ENCODE measurements at places on chromosomes 1 and 21.
A peak's percentile ranks its signal among the peaks of the same experiment; 100 is the strongest.

DNA sequence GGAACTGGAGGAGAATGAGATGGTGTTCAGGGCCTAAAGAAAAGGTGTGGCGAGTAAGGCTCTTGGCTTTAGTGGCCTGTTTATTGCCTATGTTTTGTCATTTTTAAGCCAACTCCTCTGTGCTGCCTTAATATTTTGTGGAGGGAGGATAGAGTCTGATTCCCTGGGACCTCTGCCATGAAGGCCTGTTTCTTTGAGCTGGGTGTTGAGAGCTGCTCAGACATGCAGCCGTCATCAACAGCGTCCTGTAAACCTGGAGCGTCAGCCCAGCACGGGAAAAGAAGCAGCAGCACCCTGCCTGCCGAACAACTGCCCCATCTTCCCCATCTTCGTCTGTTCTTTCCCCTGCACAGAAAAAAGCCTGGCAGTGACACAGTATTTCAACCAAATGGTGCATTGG is 27.1 kb upstream of the SNX27 start:
- DNase-seq, result no peak

DNA sequence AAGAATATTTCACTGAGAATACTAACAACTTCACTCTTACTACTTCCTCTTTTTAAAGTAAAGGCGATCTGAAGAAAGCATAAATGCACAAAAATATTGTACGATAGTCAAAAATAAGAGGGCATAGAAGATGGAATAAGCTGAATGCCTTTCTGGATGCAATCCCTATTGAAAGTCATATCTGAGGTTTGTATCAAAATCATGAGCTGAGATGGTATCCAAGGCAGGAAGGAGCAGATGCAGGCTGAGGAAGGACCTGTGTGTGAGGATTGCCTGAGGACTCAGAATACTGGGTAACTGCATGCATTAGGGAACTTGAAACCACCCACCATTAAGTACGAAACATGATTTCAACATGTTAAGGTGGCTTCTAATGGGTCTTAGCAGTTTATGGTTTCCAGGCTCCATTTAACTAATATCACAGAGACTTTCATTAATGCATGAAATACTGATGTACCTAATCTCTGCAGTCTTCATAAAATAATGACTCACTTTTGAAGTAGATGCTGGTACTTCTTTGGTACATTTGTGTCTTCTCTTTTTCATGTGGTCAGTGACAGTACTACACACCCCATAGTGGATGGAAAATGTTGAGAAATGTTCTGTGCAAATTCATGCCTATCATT is 29.6 kb upstream of the RGS1 start:
- DNase-seq, result no peak

- DNase-seq, result no peak
Measured at GRCh38 chr1:94670273-94670672, 128.7 kb upstream of the F3 start.

DNA sequence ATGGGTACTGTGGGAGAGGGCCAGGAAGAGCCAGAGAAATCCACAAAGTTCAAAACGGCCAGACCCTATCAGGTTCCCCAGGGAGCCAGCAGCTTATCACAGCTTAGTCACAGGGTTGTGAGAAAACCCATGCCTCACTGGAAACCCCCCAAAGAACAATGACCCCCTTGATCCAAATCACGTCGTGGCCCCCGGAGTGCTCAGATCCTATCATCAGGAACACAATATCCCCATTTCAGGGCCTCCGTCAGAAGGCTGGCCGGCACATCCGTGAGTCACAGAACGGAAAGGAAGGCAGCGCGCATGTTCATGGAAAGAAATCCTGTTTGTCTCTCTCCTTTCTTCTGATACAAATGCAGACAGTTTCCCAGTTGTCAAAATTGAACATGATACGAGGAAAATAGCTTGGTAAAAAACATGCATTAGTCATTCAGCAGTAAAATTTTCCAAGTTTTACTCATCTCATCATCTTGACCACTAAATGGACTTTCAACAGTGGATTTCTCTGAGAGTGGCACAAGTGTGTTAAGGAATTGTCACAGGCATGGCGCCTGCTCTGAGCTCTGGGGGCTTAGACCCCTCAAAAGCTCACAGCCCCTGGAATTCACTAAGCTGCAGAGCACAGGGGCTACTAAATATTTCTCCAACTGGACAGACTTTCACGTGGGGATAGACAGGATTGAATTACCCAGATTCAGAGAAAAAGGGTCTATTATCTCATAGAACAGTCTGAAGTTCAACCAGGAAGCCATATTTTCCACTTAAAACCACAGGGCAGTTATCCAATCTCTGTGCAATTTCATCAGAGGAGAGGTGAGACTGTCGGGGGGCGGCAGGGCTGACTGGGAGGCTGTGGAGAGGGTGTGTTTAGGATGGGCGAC is 124.8 kb downstream of the RIPK4 start:
- DNase-seq, result no peak

DNA sequence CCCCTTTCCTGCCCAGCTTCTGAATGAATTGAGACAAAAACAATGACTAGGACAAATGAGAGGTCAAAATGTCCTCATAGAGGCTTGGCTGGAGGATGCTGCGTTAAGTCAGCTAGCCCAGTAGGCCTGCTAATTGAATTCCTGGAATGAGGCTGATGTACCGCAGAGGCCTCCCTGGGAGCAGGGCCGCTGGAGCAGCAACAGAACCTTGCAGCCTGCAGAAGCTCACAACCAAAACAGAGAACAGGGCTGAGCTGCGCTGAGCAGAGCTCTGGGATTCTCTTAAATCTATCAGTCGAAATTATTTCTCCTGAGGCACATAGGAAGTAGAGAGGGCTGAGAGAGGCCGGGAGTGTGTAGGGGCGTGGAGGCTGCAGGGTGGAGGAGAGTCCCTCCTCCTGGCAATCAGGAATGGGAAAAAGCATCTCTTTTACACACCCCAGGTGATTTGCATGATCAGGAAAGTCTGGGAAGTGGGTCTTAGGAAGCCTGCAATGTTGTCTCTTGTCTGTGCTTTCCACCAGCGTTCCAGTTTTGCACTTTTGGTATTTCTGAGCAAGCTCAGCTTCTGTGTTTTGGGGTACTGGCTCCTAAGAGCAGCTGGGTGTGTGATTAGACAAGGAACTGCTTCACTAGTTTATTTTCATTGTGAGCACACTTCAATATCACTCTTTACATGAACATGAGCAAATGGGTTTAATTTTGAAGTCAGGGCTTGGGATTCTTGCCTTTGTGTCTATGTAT is 66.5 kb downstream of the RYR2 start:
- no peak for DNase-seq

DNA sequence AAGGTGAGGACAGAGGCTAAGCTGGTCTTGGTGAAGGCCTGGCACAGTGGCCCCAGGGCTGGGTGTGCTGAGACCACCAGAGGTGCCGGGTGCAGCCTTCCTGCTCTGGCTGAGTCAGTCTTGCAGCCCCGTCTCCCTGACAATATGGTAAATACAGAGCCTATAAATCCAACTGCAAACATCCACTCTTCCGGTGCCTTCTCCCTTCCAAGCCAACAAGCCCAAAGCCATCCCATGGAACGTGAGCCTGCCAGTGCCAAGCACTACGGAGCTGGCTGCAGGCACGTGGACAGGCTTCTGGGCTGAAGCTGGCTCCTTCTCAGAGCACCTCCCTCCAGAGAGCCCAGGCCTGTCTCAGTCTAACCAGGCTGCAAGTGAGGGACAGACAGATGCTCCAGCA is 70.0 kb downstream of the TRABD2B start:
- no peak for DNase-seq

DNA sequence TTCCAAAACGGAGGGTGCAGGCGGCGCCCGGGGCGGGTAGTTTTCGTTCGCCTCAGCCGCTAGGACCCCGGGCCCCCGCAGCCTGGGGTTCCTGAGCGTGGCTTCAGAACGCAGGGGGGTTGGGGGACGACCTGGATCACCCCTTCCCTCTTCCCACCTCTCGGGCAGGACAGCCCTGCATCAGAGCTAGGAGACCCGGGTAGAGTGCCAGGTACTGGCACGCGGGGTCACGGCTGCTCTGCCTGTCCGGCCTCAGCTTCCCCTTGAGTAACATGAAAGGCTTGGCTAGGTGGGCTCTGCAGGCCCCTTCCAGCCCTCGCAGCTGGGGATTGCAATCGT is 484 bp downstream of the DFFB start:
- DNase-seq, result no peak

DNA sequence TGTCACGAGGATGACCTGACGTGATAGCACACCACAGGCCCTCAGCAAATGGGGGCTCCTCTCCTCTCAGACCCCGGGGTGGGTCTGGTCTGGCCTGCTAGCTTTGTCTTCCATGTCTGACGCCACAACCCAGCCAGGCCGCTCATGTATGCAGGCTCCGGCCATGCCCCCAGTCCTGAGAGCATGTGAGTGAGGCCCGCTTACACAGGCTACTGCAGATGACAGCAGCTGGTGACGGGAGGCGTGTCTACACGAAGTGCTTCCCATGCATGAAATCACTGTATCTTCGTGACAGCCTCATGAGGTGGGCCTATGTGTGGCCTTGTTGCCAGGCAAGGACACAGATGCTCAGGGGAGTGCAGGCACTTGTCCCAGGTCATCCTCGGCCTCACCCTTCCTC is 16.4 kb downstream of the WNT4 start:
- DNase-seq, result no peak

DNA sequence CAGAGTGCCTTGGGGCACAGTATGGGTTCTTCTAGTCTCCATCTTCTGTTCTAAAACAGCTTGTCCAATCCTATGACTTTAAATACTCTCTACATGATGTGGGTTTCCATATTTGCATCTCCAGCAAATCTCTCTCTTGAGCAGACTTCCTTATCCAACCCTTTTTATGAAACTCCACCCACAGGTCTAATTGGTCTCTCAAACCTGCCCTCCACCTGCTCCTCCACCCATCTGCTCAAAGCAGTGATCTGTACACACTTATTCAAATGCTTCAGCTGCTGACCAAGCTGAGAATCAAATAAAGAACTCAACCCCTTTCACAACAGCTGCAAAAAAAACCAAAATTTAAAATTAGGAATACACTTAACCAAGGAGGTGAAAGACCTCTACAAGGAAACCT is 11.5 kb downstream of the MCOLN2 start:
- DNase-seq, result no peak

DNA sequence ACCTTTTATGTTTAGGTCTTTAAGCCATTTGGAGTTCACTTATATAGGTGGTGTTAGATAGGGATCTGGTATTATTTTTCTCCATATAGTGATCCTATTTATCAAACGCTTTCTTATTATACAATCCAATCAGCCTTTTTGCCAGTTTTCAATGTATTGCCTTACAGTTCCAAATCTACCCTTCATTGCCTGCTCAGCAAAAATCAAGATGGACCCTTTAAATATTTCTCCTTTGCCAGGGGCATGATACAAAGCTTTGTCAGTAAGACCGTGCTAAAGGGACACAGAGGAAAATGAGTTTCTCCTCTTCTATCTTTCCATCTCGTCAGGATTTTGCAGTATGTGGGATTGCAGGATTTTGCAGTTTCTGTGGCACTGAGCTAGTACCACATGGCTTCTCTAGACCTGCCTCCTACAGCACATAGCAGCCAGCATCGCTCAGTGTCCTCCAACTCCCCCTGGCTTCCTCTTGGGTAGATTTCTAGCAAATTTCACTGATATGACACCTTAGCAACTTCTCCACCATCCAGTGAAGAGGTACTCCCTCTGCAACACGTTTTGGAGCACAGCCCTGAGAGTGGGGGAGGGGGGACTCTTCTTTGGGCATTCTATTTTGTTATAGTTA is 22.5 kb upstream of the CAP1 start:
- DNase-seq, result no peak

DNA sequence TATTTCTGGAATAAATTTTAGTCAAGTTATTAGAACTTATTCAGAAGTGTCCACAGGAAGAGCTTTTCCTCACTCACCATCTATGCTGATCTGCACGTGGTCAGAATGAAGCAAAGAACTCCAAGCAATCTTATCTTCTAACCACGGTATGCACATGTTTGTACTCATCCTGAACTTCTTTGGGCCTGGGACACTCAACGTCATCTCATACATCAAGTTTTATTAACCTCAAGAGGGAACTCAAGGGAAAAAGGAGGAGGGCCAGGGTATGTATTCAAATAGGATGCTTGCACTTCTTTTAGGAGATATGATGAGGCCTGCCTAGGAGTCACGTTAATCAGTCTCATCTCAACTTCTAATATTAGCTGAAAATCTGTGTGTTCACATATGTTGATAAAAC is 142.5 kb downstream of the C1orf94 start:
- no peak for DNase-seq

DNA sequence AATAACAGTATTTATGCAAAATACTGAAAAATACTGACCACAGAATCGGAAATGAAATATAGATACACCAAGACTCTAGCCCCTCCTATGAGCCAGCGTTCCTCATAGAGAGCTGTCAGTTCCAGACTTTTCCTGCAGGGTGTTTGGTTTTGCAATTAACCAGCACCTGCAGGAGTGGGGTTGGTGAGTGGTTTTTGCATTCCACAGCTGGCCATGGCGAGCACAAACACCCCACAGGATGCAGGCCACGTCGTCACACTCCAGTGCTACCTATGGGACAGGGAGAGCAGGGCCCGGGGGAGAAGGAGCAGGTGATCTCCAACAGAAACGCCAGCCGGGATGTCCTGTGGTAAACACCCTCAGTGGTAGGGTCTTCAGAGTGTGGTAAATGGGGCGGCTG is 94.1 kb downstream of the ERG start:
- DNase-seq, result no peak

DNA sequence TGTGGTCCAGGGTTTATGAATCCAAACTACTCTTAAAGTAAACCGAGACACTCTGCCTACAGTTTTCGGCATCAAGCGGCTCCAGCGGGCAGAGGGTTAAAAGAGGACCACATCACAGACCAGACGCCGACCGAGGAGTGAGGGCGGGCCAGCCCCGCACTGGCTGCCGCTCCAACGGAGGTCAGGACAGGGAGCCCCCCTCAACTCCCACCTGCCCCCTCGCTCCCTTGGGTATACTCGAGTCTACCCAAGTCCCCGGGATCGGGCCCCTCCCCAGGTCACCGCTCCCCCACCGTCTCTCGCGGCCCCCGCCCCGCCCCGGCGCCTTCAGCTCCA is 312 bp downstream of the ARNT start:
- DNase-seq, result peak; percentile 77

DNA sequence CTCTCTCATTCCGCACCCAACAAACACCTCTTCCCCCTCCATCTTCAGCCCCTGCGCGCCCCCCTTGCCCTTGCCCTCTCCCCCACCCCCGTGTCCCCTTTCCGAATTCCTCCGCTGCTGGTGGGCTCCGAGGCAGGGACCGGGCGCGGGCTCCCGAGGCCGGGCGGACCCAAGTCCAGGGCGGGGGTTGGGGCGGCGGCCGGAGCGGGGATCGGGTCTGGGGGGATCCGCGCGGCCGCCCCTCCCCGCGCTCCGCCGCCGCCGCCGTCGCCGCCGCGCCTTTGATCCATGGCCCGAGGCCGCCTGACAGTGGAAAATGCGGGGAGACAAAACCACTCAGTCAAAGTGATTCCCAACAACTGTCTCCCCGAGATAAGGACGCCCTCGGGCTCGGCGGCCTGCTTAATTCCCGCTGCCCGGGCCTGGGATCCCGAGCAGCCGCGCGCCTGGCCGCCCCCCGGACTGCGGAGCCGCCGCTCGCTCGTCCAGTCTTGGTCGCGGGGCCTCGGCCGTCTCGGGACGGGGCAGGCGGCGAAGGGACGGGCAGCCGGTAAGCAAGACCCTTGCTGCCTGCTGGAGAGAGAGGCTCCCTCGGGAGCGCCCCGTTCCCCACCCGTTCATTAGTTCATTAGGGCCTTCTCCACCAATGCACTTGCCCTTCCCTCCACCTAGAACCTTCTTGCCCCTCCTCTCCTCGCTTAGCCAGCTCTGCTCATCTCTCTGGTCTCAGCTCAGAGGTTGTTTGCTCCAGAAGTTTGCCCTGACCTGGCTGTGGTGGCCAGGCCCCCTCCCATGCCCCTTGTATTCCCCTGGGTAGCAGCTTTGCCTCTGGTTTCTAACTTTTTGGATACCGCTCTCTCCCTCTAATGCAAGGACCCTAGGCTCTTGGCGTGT is 86.4 kb downstream of the PAX7 start:
- DNase-seq, result no peak

- DNase-seq, result no peak
Measured at GRCh38 chr1:117871013-117871412, 58.4 kb downstream of the GDAP2 start.
